A549 (cell line): ENCODE measurements at places on chromosomes 16 and 17. TPM values are rescaled to one million over a fixed set of nuclear protein-coding genes. Genes with fewer than 3 reads are reported as not detected.

DNA sequence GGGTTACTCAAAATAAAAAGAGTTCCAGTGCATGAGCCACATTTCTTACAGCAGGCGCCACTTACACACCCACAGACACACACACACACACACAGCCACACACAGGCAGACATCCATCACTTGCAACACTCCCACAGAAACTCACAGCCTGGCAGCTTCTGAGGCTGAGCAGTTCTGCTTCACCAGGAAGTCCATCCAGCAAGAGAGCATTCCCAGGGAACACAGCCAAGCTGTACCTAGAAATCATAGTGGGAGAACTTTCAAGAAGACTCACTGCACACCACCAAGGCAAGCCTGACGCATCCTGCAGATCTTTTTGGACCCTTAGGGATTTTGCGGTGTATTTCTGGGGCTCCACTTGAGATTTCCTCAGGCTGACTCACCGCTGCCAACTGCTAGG is 140.9 kb upstream of the WSB1 start:
- no peak for DNase-seq

The UNC13D gene
- 3.5 to 4.5 TPM (median 4.3 TPM) in 3 replicates for polyA plus RNA-seq

DNA sequence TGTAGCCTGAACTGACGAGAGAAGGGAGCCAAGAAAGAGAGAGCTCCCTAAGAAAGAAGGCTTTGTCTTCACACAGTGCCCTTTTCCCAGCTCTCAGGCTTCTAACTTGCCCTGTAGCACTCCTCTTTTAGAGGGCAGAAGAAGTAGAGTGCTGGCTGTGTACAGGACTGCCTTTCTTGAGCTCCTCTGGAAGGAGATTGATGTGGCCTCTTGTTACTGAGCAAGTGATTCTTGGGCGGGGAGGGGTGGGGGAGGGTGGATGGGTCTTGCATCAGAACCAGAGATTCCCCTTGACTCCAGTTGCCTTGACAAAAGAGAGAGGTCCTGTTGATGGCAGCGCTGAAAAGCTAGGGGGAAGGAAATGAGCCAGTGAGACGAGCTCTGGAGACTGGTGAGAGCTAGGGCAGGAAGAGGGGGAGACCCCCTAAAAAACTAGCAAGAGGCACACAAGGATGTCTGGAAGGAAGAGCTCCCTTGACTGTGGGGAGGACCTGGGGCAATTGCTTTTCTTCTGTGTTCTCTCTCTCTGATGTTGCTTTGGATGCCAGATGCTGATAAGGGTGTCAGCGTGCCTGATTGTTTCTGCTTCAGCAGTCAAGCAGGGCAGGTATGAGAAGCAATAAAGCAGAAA is 18.4 kb downstream of the GPR179 start:
- DNase-seq, result no peak

- DNase-seq, result no peak
Measured at GRCh38 chr16:11333702-11334101, 11.6 kb upstream of the RMI2 start.

DNA sequence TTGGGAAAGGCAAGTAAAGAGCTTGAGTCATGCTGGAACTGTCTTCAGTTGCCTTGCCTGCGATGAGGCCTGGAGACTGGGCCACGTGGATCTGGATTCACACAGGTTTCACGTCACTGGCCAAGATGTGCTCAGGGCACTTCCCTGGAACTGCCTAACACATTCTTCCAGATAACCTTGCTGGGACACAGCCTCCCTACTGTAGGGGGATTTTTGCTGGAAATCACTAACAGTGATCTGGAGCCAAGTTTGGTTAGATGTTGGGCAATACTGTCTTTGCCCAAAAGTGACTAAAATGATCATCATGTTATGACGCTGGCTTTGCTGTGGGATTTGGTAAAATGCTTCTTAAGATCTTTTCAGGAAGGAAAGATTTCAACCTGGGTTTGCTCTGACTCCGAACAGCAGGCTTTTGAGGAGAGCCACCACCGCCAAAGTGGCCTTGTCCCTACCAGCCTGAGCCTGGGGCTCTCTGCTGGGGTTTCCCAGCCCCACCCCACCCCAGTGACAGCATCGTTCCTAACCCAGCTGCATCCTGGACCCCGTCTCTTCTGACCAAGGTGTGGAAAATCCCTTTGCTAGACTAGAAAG is 14.7 kb downstream of the C1QTNF1 start:
- peak; percentile 74 for DNase-seq

DNA sequence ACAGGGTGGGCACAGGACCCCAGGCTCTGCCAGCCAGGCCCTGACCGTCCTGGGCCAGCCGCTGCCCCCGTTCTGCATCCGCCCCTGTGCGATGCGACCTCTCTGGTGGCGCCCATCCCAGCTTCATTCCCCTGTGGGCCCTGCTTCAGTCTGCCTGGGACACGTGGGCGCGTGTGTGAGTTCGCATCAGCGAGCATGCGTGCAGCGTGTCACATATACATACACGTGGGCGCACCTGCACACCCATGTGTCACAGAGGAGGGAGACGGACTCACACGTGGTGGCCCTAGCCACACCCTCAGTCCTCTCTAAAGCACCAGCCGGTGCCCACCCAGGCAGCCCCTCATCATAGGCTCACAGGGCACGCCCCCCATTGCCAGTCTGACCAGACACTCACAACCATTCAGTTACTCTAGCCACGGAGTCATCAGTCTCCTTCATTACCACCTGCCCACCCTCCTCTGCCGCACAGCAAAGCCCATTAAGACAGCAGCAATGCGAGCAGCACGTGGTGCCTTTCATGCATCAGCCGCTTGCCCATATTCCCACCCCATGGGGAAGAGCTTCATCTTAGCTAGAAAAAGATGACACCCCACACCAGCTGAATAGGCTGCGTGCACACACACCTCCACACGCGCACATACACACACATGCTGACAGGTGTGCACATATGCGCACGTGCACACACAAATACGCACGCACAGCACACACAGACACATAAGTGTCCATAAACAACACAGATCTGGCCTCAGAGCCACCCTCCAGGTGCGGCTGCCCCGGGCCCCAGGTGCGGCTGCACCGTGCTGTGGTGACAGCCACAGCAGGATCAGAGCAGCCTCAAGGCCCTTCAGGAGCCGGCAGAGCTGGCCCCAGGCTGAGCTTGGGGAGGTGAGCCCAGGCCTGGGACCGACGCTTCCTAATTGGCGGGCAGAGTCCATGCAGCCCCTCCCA is 9.5 kb upstream of the CDH15 start:
- DNase-seq, result no peak

The ODAD4 gene
- polyA plus RNA-seq, result 2.2 to 2.5 TPM (median 2.3 TPM) in 3 replicates

GRCh38 chr17:52762147-52762793 is 603.8 kb upstream of the CA10 start:
- DNase-seq, result no peak

The MT3 gene
- 0.21 TPM in 1 of 3 replicates, not detected in the others for polyA plus RNA-seq

- no peak for DNase-seq
Measured at GRCh38 chr16:84553873-84554399, 49.5 kb upstream of the MEAK7 start.

DNA sequence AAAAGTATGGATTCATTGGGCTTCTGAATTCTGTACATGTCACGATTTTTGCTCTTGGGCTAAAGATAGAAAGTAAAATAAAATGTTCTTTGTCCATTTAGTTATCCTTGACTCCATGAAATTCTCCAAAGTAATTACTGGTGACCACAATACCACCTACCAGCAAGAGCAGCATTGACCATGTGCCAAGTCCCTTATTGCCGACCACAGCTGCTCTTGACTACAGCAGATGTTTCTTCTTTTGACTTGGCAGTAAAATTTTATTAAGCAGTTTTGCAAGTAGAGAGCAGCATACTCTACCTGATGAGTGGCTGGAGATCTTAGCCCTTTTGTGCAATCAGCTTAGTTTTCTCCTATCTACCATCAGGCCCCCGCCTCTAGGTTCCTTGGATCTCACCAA is 152.2 kb upstream of the TBX2 start:
- DNase-seq, result no peak

DNA sequence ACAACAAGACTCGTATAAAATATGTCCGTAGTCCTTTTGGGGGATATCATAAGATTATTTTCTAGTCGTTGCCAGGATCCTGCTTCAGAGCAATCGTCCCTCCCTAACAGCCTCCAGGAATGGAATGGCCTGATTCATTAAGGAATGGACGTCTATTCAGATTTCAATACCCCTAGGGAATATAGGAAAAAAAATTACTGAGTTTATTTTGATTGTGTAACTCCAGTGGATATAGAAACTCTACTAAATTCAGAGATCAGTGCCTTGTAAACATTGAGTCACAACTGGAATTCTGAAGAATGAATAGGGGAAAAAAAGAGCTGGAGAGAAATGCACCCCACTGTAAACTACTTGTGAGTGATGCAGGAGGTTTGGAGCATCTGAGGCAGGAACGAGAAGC is 1171.5 kb upstream of the GOT2 start:
- peak; percentile 28 for DNase-seq

- no peak for DNase-seq
Measured at GRCh38 chr17:31397256-31397939, 5.9 kb downstream of the RAB11FIP4 start.

The MEFV gene
- not detected in 3 replicates for polyA plus RNA-seq

- no peak for DNase-seq
Measured at GRCh38 chr17:16974569-16975276, 2.8 kb upstream of the TNFRSF13B start.

The CASKIN1 gene
- 0.72 to 1.0 TPM (median 0.87 TPM) in 3 replicates for polyA plus RNA-seq

The HOXB8 gene
- 4.6 to 5.8 TPM (median 4.7 TPM) in 3 replicates for polyA plus RNA-seq

DNA sequence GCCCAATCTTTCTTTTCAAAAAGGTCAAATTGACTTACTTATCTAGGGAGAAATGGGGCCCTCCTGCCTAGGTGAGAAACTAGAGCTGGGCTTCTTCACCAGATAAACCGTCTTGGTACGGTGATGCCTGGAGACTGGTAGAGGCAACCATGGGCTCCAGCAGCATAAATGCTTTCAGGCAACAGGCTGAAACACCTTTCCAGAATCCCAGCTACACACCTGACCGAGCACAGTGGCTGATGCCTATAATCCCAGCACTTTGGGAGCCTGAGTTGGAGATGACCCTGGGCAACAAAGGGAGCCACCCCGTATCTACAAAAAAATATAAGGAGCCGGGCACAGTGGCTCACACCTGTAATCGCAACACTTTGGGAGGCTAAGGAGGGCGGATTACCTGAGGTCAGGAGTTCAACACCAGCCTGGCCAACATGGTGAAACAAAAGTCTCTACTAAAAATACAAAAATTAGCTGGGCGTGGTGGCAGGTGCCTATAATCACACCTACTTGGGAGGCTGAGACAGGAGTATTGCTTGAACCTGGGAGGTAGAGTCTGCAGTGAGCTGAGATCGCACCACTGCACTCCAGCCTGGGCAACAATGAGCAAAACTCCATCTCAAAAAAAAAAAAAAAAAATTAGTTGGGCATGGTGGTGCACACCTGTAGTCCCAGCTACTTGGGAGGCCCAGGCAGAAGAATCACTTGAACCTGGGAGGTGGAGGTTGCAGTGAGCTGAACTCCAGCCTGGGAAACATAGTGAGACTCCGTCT is 8.0 kb downstream of the TRAF4 start:
- no peak for DNase-seq

The TBC1D3G gene
- 0.08 TPM in 1 of 3 replicates, not detected in the others for polyA plus RNA-seq

DNA sequence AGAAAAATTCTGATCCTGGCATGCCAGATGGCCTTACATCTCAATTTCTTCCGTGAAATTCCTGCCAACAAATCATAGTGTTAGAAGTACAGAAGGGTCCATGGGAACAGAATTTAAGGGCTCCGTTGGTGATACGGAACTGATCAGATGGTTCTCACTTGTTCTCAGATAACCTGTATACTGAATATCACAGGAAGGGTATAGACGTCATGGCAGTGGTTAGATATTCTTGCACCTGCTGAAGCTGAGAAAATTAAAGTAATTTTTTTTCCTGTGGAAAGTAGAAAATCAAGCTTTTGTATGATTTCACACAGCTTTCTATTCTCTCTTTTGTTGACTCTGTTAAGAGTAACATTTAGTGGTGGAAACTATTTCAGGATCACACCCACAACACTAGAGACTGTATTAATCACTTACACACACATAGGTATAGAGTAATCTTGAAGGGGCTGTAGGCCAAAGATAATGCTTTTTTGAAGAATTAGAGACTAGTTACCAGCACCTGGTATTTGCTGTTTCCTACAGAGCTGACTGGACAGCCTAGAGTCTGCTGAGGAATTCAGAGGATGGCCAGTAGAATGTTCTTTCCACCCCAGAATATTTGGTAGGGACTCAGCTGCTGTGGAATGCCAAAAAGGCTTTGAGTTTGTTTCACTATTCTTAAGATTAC is 7.5 kb downstream of the TENT4B start:
- DNase-seq, result no peak

The CCL7 gene
- polyA plus RNA-seq, result 0.13 to 0.17 TPM in 2 of 3 replicates, not detected in the other

DNA sequence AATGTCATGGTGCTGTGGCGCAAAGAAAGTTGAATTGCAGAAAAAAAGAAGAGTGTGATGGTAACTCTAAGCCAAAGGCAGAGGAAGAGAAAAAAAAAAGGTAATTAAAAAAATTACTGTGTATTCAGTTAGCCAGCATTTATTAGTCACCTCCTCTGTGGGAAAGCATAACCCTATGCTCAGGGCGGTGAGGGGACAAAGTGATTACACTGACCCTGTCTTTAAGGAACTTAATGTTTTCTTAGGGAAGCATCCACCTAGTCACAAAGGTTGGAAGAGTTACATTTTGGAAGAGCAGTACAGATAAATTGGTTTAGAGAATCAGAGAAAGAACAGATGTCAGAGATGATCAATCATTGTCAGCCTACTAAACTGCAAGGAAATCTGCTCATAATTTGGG is 410.3 kb downstream of the CDH11 start:
- no peak for DNase-seq

DNA sequence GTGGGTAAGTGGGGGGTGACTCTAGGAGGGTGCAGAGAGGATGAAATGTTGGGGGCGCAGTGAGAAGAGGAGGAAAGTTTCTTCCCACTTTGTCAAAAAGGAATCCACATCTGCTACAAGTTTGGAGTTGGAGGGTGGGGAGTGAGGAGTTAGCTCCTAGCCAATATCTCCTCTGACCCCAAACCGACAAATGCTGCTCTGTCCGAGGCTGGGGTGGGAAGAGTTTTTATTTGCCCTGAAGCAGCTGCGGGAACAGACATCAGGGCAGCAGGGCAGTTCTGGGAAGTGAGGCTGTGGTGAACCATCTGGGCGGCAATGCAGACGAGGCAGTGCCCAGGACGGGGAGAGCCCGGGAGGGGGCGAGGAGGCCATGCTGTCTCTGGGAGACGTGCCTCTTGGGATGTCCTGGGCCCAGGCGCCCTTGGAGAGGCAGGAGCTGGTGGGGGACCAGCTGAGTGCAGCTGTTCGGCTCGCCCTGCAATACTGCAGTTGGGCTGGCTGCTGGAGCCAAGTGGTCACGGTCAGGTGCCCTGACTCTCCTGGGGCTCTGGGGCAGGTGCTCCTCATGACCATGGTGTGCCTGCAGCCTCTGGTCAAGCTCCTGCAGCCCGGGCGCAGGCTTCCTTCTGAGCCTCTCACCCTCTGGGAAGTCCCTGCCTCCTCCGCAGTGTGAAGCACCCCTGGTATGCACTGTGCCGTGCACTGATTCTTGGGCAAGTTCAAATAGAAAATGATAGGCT is 6.4 kb upstream of the SOCS3 start:
- no peak for DNase-seq

The TNFRSF17 gene
- not detected in 3 replicates for polyA plus RNA-seq

DNA sequence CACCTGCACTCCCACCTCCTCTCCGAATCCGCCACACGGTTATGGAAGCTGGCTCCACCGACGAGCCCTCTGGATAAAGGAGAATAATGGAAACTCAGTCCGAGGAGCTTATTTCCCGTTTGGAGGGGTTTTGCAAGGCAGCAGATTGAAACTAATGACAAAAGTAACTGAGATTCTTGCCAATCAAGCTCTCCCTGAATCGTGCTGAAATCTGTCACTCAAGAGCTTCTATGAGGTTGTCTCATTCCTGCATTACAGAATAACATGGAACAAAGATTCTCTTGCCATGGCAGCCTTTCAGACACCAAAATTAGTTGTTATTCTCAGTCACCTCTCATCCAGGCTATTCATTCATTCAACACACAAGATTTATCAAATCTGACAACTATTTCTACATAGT is 405.9 kb downstream of the SOX9 start:
- DNase-seq, result no peak

The HIGD1B gene
- polyA plus RNA-seq, result not detected in 3 replicates

The HYDIN gene
- polyA plus RNA-seq, result 0.21 to 0.33 TPM (median 0.23 TPM) in 3 replicates

The ST6GALNAC1 gene
- polyA plus RNA-seq, result 0.09 to 0.27 TPM (median 0.09 TPM) in 3 replicates
